AG20443 (cell line): ENCODE measurements at places on chromosomes 11 and 22.

DNA sequence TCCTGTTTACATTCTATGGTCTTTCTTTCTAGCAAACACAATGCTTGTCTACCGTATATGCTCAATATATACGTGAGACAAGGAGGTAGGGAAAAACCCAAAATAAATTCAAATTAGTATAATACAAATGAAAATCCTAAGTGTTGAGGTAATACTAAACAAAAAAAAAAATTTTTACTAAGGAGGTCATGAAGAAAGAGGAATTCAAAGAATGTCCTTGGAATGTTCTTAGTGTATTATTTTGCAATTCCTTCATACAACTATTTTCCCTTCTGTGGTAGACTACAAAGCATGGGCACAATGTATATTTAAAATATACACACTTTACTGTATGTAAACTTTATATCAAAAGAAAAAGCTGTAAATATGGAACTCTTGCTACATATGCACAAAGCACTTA is 36.4 kb downstream of the PIK3C2A start:
- peak; percentile 47 for DNase-seq

DNA sequence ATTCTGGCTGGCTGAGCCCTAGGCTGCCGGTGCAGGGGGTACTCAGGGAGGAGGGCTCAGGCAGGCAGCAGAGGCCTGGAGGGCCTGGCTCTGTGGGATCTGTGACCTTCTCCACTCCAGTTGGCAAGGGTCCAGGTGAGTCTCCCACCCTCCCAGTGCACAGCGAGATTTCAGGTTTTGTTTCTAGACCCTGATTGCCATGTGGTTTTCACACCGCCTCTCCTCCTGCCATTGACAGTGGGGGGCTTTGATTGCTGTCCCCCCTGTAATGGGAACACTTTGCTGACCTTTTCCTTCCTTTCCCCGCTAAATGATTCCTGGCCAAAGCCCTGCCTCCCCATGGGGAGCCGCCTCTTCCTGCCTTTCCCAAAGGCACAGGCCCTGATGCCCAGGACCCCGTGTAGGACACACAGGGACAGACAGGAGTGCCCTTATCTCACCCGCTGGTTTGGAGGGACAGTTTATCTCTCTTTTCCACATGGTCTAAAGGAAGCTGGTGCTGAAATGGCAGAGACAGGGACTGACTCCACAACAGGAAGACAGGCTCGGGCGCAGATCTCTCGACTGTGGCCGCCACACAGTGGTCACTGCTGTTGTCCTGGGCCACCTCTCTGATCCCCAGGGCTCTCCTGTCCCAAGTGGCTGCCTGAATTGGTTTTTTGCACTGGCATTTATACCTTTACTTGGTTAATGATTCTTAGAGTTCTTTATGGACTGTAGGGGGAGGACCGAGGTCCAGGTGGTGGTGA is 43.4 kb downstream of the BCR start:
- DNase-seq, result no peak

- DNase-seq, result no peak
Observed at GRCh38 chr22:37848587-37849088, 581 bp upstream of the EIF3L start.

DNA sequence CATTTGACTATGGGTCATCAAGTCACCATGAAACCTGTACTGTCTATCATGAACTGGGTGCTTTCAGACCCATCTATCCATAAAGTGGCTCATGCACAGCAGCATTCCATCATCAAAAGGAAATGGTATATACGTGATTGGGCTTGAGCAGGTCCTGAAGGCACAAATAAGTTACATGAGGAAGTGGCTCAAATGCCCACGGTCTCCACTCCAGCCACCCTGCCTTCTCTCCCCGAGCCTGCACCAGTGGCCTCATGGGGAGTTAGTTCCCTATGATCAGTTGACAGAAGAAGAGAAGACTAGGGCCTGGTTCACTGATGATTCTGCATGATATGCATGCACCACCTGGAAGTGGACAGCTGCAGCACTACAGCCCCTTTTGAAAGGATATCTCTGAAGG is 312.5 kb downstream of the TENM4 start:
- DNase-seq, result no peak

DNA sequence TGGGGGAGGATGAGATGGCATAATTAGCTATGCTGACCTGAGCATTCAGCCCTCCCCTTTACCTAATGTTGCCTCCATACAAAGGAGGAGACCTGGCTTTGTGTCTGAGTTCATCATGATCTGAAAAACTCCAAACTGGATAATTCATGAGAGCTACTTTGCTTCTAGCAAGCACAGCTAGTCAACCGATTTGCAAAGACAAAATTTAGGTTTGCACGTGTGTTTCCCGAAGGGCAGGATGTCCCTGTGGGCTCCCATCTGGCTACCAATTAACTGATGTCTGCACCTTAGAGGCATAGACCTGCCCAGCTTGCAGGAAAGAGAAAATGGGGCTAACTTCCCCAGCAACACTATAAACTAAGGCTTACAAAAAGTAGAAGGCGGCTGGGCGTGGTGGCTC is 42.2 kb upstream of the POU2AF1 start:
- DNase-seq, result no peak

- DNase-seq, result peak; percentile 17
Observed at GRCh38 chr11:74925281-74925680, 23.6 kb downstream of the XRRA1 start.

GRCh38 chr11:344836-345578 is 24.3 kb upstream of the B4GALNT4 start:
- no peak for DNase-seq

DNA sequence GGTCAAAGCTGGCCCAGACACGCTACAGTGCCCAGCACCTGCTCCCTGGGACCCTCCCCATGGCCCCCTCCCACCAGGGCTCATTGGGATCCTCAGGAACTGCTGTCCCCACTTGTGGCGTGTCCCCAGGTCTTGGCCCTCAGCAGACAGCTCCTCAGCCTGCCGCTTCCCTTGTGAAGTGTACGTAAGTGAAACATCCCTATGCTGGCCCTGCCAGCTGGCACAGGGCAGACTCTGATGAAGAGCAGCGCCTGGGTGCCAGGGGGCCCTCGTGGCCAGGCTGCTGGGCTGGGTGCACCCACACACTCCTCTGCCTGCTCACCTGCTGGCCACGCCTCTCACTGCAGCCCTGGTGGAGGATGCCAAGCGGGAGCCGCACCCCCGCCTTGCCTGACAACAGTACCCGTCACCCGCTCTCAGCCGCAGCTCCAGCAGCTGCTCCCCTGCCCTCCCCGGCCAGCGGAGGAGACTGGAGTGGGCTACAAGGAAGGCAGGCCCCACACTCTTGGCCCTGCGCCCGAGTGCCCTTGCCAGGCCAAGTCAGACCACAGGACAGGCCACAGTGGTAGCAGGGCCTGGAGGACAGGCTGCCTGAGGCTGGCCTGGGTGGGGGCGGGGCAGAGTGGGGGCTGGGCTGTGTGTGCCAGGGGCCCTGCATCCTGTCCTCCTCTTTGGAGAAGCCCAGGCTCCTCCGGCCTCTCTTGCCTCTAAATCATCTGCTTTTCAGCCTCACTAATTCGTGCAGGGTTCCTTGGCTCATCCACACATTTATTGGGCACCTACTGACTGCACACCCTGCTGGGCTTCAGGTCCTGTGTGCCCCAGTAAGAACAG is 39.5 kb downstream of the IGF2 start:
- DNase-seq, result no peak

DNA sequence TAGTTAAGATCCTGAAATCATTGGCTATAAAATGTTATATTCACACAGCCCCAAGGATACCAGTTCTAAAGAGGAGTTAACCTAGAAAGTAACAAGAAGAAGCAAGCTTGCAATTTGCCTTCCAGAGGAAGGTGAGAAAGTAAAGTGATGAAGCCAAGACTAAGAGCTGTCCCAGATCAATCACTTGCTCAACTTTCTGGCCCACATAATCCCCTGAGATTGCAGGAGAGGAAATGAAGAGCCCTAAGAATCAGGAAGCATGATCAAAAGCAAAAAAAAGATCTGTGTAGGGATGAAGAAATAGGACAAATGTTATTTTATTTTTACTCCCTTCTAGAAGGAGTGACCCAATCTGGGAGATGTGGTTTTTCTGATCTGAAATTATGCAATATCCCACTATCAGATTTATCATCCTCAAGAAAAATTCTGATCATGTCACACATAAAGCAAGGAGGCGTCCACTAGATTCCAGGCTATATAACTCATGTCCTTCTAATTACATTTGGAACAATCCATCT is 180.3 kb upstream of the GUCY1A2 start:
- no peak for DNase-seq

GRCh38 chr11:122656631-122657101 is 1.1 kb downstream of the UBASH3B start:
- DNase-seq, result peak; percentile 40

- DNase-seq, result no peak
Observed at GRCh38 chr22:20138417-20138738, 6.8 kb downstream of the ZDHHC8 start.

DNA sequence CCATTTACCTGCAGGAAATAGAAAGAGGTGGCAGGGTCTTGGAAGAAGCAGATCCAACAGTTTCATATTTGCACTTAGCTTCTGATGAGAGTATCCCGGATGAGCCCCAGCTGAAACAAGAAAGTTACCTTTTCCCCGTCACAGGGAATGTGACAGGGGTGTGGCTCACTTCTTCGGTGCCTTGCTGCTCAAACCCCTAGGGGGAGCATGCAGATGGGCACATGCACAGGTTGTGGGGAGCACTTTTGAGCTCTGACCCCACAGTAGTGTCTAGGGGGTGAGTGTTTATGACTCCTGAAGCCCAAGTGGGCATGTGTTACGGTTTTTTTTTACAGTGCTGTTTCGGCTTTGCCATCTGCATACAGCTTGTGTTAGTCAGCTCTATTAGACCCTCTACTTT is 1221.0 kb downstream of the JRKL start:
- DNase-seq, result no peak

DNA sequence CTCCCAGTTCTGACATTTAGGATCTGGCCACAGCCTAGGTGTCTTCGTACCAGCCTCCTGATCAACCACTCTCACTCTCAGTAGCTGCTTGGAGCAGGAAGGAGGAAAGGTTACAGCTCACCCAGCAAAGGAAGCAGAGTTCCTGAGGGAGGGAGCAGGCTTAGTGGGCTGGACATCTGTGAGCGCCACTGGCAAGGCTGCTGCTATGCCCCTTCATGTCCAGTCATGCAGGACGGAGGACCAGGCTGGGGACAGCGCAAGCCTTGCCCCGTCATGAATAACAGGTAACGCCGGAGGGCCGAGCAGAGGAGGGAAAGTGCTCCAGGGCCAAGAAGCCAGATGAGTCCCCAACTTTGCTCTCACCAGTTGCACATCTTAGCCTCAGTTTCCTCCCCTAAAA is 25.8 kb downstream of the TPST2 start:
- DNase-seq, result no peak

DNA sequence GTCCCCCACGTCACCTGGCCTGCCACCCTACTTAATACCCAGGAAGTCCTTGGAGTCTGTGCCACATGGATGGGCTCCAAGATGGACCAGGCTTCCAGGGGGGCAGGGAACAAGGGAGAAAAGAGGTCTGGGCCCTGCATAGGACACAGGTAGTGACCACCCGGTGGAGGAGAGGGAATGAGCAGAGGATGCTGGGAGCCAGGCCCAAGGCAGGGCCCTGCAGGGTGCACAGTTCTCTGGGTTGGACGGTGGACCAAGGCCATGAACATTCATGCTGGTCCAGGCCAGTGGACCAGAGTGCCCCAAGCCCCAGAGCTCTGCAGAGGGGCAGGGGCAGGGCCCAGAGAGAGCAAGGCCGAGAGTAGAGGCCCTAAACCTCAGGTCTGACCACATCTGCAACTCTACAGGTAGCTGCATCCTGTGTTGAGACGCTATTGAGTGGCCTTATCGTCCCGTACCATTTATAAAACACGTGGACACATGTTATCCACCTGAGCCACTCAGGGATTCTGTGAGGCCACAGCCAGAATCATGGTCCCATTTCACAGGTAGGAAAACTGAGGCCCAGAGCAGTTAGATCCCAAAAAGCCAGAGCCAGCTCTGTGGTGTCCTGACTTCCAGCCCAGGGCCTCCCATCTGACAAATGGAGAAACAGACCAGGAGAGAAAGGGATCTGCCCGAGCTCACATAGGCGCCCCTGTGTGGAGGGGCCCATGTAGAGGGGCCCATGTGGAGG is 46.4 kb downstream of the IGLL5 start:
- DNase-seq, result no peak

GRCh38 chr11:130891326-130891725 is 25.0 kb downstream of the SNX19 start:
- peak; percentile 16 for DNase-seq

DNA sequence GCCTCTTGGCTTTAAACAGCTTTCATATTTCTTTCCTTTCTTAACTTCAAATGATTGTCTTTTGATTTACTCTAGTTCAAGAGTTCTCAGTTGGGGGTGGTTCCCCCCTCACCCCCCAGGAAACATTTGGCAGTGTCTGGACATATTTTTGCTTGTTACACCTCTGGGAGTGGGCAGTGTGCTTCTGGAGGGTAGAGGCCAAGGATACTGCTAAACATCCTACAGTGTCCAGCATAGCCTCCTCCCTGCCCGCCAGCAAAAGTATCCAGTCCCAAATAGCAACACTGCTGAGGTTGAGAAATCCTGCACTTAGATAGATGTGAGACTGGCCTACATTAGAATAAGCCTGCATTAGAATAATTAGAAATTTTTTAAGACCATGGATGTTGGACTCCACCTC is 3.2 kb downstream of the PPP6R3 start:
- no peak for DNase-seq

DNA sequence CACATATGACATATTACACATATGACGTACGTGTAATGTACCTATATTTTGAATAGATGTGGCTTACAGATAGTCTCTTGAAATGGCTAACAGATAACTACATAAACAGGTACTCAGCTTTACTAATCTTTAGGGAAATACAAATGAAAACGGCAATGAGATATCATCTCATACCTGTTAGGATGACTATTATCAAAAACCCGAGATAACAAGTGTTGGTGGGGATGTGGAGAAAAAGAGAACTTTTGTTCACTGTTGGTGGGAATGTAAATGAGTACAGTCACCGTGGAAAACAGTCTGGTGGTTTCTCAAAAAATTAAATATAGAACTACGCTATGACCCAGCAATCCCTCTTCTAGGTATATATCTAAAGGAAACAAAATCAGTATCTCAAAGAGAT is 247.6 kb downstream of the ETS1 start:
- DNase-seq, result no peak

DNA sequence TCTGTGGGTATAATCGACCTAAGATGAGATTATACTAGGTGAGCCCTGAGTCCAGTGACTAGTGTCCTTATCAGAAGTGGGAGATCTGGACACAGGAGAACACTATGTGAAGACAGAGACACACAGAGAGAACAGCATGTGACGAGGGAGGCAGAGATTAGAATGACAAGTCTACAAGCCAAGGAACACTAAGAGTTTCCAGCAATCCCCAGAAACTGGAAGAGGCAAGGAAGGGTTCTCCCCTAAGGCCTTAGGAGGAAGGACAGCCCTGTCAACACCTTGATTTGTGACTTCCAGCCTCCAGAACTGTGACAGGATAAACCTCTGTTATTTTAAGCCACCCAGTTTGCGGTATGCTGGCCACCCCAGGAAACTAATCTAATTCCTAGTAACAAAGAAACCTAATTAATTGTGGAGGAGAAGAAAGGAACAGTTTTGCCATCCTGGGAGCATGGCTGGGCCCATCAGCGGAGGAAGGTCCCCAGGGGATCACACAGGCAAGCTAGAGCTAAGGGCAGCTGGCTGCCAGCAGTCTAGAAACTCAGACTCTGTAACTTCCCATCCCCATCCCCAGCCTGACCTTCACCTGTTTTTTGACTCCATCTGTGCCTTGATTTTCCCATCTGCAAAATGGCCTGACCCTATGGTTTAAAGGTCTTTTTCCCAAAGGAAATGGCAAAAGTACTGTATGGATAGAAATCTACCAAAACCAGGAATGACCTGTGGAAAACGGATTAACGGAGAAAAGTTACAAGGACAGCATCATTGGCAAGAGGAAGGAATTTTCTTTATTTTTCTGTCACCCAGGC is 10.3 kb upstream of the THOC5 start:
- no peak for DNase-seq

- DNase-seq, result no peak
Observed at GRCh38 chr11:62044639-62045121, 77.2 kb upstream of the FTH1 start.
